ENCODE measurements at places on chromosomes 5 and 9.

- no peak for DNase-seq
Measured at GRCh38 chr9:137907776-137908175, 30.2 kb downstream of the CACNA1B start.

DNA sequence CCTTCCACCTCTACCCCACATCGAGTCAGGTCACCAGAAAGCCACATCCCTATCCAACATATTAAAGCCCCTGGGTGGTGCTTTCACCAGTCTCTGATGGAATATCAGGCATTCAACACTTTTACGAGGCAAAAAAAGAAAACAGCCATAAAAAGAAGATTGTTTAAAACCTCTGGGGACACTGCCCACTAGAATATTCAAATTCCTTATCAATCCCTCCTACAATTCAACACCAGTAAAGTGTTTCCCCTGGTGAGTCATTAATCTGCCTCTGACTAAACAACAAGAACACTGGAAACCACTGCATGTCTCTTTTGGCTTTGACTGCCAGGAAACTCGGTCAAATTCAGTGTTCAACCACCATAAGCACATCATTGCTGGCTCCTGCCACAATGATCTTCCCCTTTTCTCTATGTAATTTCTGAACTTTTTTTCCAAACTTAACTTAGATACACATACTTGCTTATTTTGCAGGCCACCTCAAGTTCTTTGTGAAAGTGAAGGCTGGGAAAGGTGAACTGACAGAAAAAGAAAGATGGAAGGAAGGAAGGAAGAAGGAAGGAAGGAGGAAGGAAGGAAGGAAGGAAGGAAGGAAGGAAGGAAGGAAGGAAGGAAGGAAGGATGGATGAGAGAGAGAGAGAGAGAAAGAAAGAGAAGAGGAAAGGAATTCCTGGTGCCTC is 105.3 kb downstream of the PAX5 start:
- DNase-seq = peak; percentile 31

DNA sequence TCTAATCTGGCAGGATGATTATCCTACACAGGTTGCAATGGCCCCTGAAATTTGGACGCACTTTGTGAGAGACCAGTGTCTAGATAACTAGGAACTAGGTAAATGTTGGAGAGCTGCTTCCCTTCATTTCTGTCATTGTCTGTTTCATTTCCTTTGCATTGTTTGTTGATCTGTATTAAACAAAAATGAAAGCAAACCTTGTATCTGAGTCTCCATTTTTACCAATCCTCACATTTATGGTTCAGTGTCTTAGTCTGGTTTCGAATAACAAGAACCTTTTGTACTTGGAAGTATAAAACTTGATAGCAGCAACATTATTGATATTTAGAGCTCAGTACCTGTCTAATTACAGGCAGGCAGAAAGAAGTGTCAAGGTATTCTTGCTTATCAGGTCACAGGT is 105.5 kb downstream of the MRPS30 start:
- no peak for DNase-seq

- DNase-seq = peak; percentile 44
Measured at GRCh38 chr9:136052991-136053756, 41.9 kb downstream of the NACC2 start.

- no peak for DNase-seq
Measured at GRCh38 chr9:99722877-99723276, 98.8 kb upstream of the NR4A3 start.

- DNase-seq = no peak
Measured at GRCh38 chr5:15371184-15371583, 128.8 kb upstream of the FBXL7 start.

- peak; percentile 92 for DNase-seq
Measured at GRCh38 chr9:107422189-107423185, 67.1 kb downstream of the KLF4 start.

GRCh38 chr5:58711965-58712364 is 129.1 kb downstream of the RAB3C start:
- DNase-seq = no peak

DNA sequence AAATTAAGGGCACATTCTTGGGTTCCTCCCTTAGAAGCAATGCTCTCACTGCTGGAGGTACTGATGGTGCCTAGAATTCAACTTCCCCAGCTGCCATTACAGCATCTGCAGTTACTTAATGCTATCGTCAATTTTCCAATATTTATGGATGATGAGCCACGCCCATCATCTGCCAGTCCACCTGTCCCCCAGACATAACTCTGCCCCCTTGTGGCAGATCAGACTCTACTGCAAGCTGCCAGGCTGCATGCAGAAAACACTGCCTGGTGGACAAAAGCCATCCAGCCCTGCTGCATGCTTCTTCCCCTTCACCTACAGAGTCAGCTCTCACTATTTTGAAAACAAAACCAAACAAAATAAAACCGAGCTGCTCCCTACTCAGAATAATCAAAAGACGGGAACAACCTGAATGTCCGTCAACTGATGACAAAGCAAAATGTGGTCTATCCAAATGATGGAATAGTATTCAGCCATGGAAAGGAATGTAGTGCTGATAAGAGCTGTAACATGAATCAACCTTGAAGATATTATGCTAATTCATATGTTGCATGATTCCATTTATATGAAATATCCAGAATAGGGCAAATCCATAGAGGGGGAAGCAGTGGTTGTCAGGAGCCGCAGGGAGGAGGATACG is 66.4 kb downstream of the RETREG1 start:
- peak; percentile 58 for DNase-seq

- no peak for DNase-seq
Measured at GRCh38 chr9:109918339-109919163, 138.6 kb downstream of the PALM2AKAP2 start.

DNA sequence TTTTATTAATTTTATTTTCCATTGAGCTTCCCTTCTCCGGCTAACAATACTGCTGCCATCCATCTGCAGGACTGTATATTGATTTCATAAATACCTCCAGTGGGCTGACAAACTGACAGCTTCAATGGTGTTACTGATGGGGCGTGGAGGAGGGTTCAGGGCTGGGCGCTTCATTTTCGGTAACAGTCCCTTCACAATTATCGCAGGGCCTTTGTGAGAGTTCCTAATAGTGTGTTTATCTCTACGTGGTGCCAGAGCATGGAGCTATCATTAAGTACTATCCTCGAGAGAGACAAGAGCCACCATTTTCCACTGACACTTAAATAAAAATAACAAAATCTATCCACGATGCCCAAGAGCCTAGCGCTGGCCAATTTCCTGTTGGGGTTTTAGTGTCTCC is 307.0 kb upstream of the PANK3 start:
- DNase-seq = no peak

DNA sequence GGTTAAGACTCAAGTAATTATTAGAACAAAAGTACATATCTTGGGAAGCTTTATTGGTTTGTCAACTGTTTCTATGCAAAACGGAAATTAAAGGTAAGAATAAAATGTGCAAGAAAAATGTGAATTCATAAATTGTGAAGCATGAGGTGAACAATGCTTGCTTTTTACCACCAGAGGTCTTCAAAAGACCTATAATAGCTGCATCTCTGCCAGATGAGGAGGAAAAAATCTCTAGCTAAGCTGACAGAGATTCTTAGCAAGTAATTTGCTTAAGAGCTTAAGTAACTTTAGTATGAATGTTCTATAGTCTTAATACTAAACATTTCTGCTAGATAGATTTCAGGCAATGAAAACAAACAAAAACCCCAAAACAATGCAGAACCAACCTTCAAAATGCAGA is 54.1 kb downstream of the MRPS30 start:
- no peak for DNase-seq

DNA sequence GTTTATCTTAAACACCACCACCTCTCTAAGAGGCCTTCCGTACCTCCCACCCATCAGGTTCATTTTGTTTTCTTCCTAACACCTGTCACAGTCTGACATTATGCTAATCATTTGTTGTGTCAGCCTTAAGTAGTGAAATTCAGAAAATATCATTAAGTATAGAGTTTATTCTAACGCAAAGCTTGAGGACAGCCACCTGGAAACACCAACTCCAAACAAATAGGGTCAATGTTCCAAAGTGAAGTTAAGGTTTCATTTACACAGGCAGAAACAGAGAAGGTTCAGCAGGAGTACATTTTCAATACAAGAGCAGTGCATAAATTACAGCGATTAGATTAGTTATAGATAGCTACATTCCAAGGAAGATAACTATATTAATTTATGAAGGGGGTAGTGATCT is 1.3 kb upstream of the SMC5 start:
- no peak for DNase-seq

GRCh38 chr5:140190872-140191218 is 15.9 kb downstream of the CYSTM1 start:
- DNase-seq = no peak

DNA sequence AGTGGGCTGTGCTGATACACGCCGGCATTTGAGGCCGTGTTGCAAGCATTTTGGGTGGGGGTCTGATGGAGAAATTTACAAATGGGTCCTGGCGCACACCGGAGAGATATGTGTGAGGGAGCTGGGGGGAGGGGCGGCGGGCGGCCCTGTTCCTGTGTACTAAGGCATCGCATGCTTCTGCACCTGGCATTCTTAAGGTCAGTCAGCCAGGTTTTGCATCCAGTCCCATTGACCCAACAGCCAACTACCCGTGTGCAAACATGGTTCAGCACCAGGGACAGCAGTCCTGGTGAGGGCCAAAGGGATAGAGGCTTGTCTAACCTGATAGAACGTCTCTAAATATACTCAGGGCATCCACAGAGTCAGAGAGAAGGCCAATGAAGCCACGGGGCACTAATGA is 839 bp downstream of the GABRG2 start:
- peak; percentile 13 for DNase-seq

GRCh38 chr9:70079417-70080037 is 35.9 kb downstream of the MAMDC2 start:
- DNase-seq = no peak

DNA sequence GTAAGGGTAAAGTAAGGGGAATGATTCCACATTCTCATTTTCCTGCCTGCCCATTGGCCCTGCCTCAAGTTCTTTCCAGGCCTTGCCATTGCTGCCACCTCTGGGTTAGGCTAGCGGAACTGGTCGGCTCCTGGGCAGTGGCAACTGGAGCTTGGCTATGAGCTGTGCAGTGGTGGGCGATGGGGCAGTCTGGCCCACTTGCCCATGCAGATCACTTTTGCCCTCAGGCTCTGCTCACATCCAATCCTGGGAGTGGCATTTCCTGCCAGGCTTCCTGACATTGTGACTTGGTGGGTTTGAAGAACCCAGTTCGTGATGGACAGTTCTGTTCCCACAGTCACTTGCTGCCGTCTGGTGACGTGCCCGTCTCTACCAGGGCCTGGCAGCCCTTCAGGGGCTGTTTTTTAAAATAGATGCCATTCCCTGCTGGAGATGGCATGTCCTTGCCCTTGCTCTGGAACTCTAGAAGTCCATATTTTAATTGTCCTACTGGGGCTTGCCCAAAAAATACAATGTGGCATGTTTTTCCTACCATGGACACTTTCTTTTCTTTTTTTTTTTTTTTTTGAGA is 86.1 kb downstream of the FGF18 start:
- DNase-seq = no peak

DNA sequence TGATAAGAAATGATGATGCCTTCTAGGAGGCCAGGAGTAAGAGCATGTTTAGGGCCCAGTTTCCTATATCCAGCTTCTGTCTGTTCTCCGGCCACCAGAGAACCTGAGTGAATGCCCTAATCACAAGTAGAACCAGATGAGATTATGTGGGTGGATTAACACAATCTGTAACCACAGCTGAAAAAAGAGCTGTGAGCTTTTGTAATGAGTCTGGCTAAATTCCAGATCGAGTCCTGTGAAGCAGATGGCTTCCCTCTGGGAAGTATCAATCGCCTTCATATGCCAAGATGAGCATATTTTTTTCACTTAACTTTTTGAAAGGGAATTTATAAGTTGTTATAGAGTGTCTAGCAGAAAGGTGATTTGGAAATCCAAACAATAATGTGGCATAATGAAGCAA is 99.8 kb downstream of the NNT start:
- no peak for DNase-seq

DNA sequence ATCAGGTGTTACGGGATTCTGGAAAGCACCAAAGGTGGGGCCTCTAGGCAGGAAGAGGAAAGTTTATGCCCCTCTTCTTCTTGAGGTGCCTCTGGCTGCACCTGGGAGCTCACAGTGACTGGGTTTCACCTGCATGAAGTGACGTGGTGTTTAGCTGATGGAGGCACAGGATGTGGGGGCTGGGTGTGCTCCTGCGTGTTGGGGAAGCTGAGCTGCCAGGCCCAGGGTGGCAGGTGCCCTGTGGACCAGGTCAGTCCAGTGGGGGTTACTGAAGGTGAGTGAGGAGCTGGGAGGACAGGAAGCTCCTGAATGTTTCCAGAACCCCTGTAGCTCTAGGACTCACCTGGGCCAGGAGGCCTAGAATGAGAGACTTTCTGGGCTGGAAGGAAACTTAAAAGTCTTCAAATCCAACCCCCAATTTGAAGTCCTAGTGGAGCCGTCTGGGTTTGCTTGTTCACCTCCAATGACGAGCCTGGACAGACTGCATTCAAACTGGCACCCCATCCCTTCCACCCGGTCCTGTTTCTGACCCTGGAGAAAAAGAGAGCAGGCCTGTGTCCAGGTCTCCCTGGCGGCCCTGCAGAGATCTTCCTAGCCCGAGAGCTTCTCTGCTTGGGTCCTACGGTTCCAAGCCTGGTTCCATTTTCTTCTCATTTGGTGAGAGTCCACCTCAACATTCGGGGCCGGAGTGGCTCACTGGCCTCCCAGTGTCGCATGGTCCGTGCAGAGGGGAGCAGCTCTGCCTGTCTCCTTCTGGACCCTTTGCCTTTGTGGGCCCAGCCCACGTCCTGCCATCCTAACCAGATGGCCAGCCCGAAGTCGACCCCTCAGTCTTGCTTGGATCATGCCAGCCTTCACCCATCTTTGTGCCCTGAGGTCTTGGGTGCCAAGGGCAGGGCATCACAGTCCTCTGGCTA is 22.3 kb downstream of the TRAF1 start:
- no peak for DNase-seq

- DNase-seq = peak; percentile 60
Measured at GRCh38 chr9:77807281-77807683, 159.2 kb upstream of the GNA14 start.

GRCh38 chr9:126437701-126438100 is 111.1 kb downstream of the MVB12B start:
- DNase-seq = no peak

DNA sequence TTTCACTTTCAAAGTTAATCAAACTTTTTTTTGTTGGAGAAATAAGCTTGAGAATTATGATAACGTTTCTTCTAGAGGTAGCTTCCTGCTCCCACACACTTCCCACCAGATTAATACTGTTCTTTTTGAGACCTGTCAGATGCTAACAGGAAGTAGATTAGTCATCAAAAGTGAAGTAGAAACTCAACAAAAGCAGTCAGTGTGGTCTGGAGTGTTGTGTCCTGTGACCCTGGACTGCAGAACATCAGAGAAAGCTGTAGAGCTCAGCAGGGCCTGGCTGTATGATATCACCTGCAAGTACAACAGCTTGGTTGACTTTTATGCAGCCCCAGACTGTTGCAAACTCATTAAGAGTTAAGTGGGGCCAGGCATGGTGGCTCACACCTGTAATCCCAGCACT is 495.7 kb upstream of the CYLC2 start:
- DNase-seq = peak; percentile 18

- no peak for DNase-seq
Measured at GRCh38 chr5:171882118-171882517, 96.5 kb downstream of the SMIM23 start.

GRCh38 chr5:3320317-3320875 is 275.2 kb upstream of the IRX1 start:
- DNase-seq = no peak

- no peak for DNase-seq
Measured at GRCh38 chr5:170342153-170342725, 44.7 kb upstream of the LCP2 start.

- DNase-seq = no peak
Measured at GRCh38 chr9:19465586-19466279, 56.9 kb downstream of the ACER2 start.
